ENCODE measurements at places on chromosomes 1 and 21. TPM values are rescaled to one million over a fixed set of nuclear protein-coding genes. Genes with fewer than 3 reads are reported as not detected.

Gene MANEAL
- 1.6 TPM for total RNA-seq

GRCh38 chr1:160567858-160568682, 11.2 kb downstream of the CD84 start:
- DNase-seq: peak; percentile 26

Gene ELAPOR1
- total RNA-seq: 6.2 TPM

Gene TXNIP
- 1,724 TPM for total RNA-seq

- no peak for DNase-seq
These were observed 8.2 kb downstream of the ACADM start for GRCh38 chr1:75732703-75733102.

GRCh38 chr1:183931646-183932271, 105.8 kb downstream of the COLGALT2 start:
- no peak for DNase-seq
